ENCODE measurements at places on chromosomes 1 and 21. TPM values are rescaled to one million over a fixed set of nuclear protein-coding genes. Genes with fewer than 3 reads are reported as not detected.

GRCh38 chr21:45541221-45542039, 810 bp downstream of the SLC19A1 start:
- peak; percentile 55 for DNase-seq

DNA sequence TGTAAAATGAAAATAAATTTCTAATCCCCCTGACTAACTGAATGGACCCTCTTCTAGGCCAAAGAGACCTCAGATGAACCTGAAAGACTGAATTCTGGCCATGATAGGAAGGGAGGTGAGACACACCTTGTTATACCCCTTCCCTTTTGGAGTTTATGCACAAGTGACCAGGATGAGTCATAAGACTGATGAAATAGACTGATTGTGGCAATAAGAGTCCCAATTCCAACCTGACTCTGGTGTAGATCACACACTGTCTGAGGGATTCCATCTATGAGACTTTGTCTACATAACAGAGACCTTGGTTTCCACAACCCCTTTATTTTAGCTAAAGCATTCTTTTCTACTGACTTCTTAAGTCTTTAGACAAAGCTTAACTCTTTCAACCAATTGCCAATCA, 13.5 kb upstream of the OR2G2 start:
- no peak for DNase-seq

- DNase-seq: no peak
Observed at GRCh38 chr1:7691576-7691975, 79.5 kb upstream of the VAMP3 start.

Gene RNU1-1
- total RNA-seq: not detected

- DNase-seq: peak; percentile 99
Observed at GRCh38 chr1:201275253-201275666, 8.0 kb upstream of the PKP1 start.

- no peak for DNase-seq
Observed at GRCh38 chr1:221729771-221730330, 12.0 kb downstream of the DUSP10 start.

DNA sequence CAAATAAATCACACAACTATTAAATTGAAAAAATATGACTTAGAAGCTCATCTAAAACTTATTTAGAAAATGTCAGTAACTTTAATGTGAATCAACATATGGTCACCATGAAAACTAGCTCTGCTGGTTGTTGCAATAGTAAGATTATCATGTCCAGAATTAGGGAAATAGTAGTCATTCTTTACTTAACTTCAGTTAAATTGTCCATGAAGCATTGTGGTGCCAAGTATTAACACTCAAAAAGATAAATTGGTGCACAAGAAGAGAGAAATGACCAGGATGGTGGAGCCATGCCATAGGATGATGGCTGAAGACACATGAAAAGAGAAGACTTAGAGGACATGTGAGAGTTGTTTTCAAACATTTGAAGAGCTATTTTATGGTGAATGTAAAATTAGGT, 130.2 kb upstream of the PTGFR start:
- DNase-seq: no peak

GRCh38 chr1:154253671-154254070, 18.8 kb upstream of the HAX1 start:
- no peak for DNase-seq

Gene LCE3E
- total RNA-seq: not detected

GRCh38 chr1:26493267-26493666, 21.0 kb downstream of the HMGN2 start:
- no peak for DNase-seq

GRCh38 chr1:201022493-201022819, 1.1 kb downstream of the KIF21B start:
- no peak for DNase-seq

Gene COL8A2
- 3.2 TPM for total RNA-seq

- DNase-seq: no peak
Observed at GRCh38 chr21:38952890-38953289, 147.2 kb downstream of the ETS2 start.

Gene ZNF695
- total RNA-seq: 1.9 TPM
